ENCODE measurements at places on chromosomes 16 and 17.
A peak's percentile ranks its signal among the peaks of the same experiment; 100 is the strongest.

GRCh38 chr17:740240-741017 is 8.0 kb downstream of the TLCD3A start:
- no peak for DNase-seq

GRCh38 chr17:9830711-9831110 is 5.0 kb downstream of the GLP2R start:
- DNase-seq = no peak

GRCh38 chr17:43949781-43950180 is 4.0 kb downstream of the PYY start:
- no peak for DNase-seq

DNA sequence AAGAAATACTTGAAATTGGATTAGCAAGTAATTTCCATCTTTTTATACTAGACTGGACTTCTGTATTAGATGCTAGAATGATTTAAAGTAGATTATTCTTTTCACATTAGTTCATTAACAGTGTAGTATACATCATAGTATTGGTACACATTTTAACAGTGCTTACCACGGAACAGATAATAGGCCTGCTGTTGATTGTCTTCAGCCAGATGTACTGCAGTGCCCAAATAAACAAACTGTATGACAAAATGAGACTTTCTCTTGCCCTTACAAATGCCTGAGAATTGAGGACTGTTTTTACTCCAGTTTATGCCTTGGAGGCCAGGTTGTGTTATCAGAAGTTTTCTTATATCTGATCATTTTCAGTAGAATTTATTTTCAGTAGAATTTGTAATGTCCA is 631 bp downstream of the EVI2A start:
- no peak for DNase-seq

DNA sequence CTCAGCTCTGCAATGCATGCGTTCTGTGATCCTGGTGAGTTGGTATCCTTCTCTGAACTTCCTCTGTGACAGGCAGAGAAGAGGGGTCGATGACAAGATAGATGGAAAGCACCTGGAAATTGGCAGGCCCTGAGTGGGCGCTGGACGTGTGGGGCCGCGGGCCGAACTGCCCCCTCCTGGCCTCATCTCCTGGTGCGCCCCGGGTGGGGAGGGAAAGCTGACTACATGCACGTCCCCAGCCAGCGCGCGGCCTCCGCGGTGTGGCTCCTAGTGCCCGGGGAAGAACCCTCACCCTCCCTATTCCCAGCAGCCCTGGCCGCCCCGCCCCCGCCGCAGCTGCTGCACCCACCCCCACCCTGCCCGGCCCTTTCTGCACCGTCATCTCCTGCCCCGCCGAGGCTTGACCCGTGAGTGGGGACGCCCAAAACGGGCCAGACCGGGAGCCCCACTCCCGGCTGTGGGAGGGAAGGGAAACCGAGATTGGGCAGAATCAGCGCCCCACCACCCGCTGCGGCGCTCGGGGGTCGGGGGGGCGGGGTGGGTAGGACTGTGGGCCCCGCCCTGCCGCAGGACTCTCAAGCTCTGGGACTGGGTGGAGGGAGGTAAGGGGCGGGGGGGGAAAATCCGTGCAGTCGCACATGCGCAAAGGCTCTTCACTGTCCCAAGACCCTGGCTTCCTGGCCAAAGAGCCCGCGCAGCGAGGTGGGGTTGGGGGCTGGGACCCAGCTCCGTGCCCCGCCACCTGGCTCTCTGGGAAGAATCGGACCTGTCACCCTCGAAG is at the start of gene NOL3:
Gene NOL3, plus strand, starts transcription at position 371 of the 781 bp plus-strand sequence.
- peak; percentile 55 for DNase-seq

DNA sequence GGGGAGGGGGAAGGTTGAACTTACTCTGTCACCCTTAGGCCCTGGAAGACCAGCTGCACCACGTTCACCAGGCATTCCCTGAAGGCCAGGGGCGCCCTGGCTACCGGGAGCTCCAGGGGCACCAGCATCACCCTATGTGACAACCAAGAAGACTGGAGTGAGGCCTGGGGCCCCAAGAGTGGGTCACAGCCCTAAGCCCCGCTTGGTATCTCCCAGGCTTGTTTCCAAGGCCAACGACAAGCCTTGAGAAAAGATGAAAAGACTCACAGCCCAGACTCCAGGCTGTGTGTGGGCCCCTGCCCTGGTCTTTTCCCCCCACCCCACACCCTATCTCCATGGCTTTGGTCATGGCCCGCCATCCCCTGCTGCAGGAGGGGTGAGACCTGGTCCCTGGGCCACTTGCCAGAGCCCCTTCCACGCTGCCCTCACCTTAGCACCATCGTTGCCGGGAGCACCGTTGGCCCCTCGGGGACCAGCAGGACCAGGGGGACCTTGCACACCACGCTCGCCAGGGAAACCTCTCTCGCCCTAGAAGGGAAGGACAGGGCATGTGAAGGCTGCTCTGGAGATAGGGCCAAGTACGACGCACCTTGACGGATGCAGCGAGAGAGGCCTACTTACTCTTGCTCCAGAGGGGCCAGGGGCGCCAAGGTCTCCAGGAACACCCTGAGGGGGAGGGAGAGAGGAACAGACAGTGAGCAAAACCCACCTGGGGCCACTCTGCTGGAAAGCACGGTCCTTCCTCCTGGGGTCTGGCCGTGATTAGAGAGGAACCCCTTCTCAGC is 9.9 kb downstream of the COL1A1 start:
- no peak for DNase-seq

- DNase-seq = no peak
These were observed 443 bp downstream of the CSNK2A2 start for GRCh38 chr16:58197314-58198012.

GRCh38 chr17:47267354-47267828 is 13.8 kb downstream of the ITGB3 start:
- DNase-seq = no peak

- no peak for DNase-seq
These were observed 85.9 kb downstream of the LITAF start for GRCh38 chr16:11500700-11501346.

- no peak for DNase-seq
These were observed 71.0 kb downstream of the RBBP6 start for GRCh38 chr16:24610416-24610755.

GRCh38 chr17:40333781-40334448 is 24.9 kb downstream of the RARA start:
- no peak for DNase-seq

DNA sequence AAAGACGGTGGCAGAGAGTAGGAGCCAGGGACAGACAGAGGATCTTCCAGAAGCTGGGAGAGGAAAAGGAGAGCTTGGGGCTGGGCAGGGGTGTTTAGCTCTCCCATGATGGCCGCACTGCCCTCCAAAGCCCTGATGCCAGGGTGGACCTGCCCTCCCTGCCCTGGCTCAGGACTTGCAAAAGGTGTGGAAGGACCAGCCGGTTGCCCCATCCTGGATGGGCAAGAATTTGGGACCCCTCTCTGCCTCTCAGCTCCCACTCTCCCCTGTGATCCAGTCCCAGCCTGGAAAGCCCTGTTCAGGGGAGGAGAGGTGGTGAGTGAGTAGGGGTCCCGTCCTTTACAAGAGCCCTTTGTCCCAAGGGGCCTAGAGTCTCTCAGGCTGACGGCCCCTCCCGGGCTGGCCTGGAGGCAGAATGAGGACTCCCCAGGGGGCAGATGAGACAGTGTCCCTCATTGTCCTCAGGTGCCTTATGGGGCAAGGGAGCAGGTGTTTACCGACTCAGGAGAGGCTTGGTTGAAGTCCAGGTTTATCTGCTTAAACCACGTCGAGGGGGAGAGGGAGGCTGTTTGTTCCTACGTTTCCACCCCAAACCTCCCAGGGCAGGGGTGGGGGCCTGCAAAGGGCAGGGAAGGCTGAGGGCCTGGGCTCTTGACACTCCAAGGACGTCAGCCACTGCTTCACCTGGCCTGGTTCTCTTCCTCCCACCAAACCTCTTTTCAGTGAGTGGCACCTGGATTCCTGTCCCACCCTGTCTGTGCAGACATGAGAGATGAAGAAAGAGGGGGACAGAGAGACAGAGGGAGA is 19.3 kb upstream of the ITGA3 start:
- DNase-seq = no peak

DNA sequence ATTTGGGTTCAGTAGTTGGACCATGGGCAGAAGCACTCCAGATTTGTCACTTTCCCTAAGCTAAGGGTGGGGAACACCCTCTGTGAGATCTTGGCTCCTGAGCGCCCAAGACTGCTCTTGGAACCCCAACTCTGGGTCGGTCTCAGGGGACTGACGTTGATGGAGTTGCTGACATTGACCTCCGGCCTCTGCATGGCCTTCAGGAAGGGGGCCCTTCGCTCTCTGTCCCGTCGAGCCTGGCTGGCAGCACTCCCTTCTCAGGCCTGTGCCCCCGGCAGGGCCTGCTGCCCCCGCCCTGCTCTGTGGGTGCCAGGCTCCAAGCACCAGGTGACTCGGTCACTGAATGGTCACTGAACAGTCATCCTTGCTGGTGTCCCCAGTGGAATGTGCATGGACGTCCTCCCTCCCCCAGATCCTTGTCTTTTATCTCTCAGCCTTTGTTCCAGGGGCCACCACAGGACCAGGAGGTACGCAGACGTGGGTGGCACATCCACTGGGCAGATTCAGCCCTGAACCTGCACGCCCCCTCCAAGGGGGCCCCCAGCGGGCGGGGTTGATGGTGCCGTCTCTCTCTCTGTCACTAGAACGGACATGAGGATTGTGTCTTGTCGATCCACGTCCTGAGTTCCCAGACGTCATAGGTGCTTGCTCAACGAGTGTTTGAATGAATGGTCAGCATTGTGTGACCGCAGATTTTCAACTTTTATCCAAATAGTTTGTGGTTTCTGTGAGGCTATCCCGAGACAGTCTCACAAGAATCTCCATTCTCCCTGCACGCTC is 314.5 kb downstream of the SEC14L1 start:
- DNase-seq = no peak

- no peak for DNase-seq
These were observed 31.2 kb upstream of the TENT4B start for GRCh38 chr16:50121721-50122445.

DNA sequence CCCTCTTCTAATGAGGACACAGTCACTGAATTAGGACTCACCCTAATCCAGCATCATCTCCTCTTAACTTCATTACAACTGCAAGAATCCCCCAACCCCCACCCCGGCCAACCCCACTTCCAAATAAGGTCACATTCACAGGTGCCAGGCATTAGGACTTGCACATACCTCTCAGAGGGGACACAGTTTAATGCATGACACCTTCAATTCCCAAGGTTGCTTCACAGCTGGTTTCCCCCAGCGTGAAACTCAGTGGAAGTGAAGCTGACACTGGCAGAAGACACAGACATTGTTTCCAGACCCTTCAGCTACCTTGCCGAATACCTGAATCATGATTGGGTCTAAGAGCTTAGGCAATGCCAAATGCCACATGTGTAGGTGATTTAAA is 217.0 kb upstream of the DYNLRB2 start:
- no peak for DNase-seq

- DNase-seq = peak; percentile 80
These were observed 18.4 kb downstream of the HSD11B2 start for GRCh38 chr16:67449336-67449735.

- DNase-seq = no peak
These were observed 3.5 kb upstream of the LASP1NB start for GRCh38 chr17:38921756-38922411.

- no peak for DNase-seq
These were observed 237.0 kb downstream of the ZNF423 start for GRCh38 chr16:49618955-49619354.

- DNase-seq = no peak
These were observed 68.1 kb upstream of the LGALS9 start for GRCh38 chr17:27562777-27563455.

DNA sequence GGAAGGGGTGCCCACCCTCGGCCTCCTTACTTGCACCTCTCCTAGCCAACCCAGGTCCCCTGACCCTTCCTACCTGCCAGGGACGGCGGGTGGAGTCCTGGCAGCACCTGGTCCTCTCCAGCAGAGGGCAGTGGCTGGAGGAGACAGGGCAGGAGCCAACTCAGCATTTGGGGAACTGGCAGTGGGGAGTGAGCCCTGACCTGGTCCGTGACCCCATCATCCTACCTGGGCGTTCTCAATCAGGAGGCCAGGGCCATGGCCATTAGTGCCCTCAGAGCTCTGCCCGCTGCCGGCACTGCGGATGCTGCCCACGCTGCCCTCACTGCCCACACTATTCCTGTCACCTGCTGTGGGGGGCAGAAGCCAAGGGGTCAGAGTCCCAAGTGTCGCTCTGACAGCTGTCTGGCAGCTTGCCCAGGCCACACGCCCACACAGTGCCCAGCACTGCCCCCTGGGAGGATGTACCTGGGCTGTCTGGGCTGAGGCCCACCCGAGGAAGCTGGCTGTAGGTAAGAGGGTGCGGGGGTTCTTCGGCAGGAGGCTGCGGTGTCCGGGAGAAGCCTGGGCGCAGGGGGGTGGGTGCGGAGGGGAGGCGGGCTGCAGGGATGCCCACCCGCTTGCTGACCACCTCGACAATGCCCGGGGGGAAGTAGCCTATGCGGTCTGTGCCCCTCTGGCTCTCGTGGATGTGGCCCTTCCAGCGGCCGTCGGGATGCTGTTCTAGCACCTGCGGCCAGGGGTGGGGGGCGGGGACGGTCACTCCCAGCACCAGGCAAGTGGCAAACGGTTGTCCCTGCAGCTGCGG is 10.8 kb downstream of the CASKIN2 start:
- DNase-seq = peak; percentile 12

- no peak for DNase-seq
These were observed 93.1 kb downstream of the RTN4RL1 start for GRCh38 chr17:1931844-1932579.

GRCh38 chr17:319266-319665 is 33.3 kb downstream of the RPH3AL start:
- no peak for DNase-seq

- peak; percentile 25 for DNase-seq
These were observed 1.1 kb downstream of the ACSF2 start for GRCh38 chr17:50426814-50427787.

- no peak for DNase-seq
These were observed 89.1 kb upstream of the HS3ST3A1 start for GRCh38 chr17:13690806-13691205.

DNA sequence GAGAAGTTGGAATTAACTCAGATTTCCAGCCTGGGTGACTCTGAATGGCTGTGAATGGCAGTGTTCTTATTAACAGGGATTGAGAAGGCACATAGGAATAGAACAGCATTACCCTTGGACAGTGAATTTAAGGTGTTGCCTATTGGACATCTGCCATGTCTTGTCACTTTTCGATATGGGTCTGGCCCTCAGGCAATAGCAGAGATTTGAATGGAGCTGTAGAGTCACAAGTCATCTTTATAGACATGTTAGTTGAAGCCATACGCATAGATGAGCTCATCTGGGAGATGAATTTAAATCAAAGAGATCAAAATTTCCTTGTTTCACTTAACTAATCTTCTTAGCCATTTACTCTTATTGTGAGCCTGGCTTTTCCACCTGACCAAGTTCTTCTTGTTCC is 14.9 kb upstream of the DHRS11 start:
- no peak for DNase-seq

- DNase-seq = no peak
These were observed 287.3 kb upstream of the FOXF1 start for GRCh38 chr16:86222965-86223551.

GRCh38 chr17:80890196-80890920 is 101.3 kb upstream of the CHMP6 start:
- no peak for DNase-seq

DNA sequence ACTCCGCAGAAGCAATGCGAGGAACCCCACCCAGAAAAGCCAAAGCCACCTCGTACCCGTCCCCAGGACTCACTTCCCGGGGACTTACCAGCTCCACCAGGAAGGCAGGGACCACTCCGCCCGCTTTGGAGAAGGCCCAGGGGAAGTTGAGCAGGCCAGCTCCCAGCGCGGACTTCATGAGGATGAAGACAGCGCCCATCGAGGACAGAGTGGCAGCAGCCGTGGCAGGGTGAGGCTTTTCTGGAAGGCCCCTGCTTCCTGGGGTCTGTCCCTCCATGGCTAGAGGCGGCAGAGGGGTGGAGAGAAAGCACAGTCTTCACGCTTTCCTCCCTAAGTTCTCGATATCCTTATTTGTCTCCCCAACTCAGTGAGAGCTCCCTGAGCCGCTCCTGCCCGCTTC is 714 bp downstream of the SLC38A8 start:
- no peak for DNase-seq
